ENCODE measurements at places on chromosomes 3 and 15.

DNA sequence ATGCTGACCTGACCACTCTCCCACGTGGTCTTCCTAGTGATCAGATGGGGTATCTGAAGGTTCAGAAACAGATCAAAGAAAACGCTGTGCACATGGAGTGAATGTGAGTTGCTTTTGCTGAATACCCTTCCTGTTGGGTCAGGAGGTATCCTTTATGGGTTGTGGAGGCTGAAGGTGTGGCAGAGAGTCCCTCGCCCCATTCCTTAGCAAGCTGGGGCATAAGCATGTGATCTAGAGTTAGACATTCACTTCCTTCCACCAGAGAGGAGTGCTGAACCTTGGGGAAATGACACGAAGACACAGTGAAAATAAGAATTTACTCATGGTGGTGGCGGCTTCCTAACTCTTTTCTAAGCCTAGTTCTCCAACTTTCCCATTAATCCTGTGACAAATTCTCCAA is 27.8 kb upstream of the SPTBN5 start:
- no peak for DNase-seq

GRCh38 chr3:11509173-11510000 is 134.3 kb downstream of the VGLL4 start:
- no peak for DNase-seq

- DNase-seq, result no peak
Observed at GRCh38 chr3:53426918-53427317, 67.5 kb upstream of the CACNA1D start.

DNA sequence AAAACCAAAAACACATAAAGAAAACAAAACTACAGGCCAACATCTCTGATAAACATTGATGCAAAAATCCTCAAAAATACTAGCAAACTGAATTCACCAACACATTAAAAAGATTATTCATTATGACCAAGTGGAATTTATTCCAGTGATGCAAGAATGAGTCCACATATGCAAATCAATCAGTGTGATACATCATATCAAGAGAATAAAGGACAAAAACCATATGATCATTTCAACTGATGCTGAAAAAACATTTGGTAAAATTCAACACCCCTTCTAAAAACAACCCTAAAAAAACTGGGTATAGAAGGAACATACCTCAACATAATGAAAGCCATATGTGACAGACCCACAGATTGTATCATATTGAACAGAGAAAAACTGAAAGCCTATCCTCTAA is 265.6 kb upstream of the DCBLD2 start:
- DNase-seq, result no peak

DNA sequence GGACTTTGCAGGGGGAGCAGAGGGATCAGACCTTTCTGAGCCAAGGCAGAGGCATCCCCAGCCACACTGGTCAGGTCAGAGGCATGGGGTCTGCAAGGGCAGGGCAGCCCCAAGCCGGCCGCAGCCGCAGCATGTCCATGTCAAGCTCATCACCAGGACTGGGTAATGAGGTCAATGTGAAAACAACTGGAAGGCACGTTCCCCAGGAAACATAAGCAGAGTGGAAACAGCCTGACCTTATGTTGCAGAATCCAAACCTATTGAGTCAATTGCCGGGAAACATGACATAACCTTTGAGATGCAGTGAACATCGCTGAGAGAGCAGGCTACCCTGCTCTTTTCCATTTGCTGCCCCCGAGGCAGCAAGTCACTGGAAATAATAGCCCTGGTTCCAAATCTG is 315.1 kb upstream of the IGF1R start:
- no peak for DNase-seq

GRCh38 chr3:17577796-17578520 is 164.5 kb downstream of the TBC1D5 start:
- no peak for DNase-seq

DNA sequence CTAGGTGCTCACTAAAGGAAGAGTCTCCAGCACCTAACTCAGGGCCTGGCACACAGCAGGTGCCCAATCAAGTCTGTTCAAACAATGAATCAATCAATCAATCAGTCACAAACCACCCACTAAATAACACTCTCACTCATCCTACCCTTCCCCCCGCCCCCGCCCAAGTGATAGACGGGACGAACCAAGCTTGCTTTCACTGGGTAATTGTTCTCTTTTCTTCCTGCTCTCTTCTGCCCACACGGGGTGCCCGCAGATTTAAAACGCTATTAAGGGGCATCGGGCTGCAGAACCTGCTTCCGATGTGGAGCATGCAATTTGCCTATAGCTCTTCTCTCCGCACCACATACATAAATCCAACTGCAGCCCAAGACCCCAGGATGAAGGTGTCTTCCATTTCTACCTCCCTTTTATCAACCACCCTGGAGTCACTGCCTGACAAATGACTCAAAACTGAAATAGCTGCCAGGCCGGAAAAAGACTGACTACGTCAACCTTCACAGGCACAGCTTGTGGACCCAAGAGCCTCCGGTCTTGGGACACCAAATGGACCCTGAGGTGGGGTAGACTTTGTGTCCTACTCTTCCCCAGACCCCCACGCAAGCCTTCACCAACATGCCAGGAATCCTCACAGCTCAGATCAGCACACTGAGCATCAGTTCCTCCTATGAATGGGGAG is 1.7 kb downstream of the KLHL25 start:
- DNase-seq, result peak; percentile 63

DNA sequence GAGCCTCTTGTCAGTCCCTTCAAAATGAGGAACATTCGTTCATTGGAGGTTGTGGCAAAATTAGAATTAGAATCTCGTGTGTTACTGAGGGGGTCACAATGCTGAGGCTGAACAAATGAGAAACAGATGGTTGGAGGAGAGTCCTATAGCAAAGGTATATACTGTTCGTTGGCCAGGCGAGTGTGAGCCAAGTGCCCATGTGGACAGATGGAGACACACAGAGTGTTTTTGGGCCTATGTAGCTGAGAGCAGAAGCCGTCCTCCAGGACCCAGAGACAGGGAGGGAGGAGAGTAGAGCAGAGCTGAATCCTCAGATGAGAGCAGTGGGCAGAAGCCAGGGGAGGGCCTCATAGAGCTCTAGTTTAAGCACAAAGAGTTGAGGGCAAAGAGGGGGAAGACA is 98.9 kb downstream of the NR1D2 start:
- no peak for DNase-seq

DNA sequence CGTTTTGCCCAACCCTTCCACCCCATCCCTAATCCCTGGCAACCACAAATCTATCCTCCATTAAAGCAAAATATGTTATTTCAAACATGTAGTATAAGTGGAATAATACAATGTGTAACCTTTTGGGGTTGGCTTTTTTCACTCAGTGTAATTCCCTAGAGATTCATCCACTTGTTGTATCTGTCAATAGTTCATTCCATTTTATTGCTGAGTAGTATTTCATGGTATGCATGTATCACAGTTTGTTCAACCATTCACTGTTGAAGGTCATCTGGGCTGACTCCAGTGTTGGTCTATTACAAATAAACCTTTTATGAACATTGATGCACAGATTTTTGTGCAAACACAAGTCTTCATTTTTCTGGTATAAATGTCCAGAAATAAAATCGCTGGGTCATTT is 38.8 kb downstream of the BSN start:
- DNase-seq, result no peak

- no peak for DNase-seq
Observed at GRCh38 chr3:135100366-135100765, 305.3 kb downstream of the EPHB1 start.

- DNase-seq, result no peak
Observed at GRCh38 chr15:75723171-75723846, 10.7 kb upstream of the CSPG4 start.

- no peak for DNase-seq
Observed at GRCh38 chr3:12054245-12054644, 50.1 kb downstream of the SYN2 start.

DNA sequence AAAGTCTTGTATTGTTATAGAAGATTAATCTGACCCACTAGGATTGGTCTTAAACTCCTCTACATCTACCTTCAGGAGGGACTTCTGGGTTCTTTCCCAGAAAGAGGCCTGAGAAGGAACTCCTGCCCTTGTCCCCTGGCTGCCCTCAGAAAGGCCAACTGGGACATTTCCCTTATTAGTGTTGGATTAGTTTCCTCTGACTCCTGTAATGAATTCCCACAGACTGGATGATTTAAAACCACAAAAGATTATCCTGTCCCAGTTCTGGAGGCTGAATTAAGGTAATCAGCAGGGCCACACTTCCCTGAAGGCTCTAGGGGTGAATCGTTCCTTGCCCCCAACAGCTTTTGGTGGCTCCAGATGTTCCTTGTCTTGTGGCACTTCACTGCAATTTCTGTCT is 102.8 kb upstream of the NMNAT3 start:
- no peak for DNase-seq

DNA sequence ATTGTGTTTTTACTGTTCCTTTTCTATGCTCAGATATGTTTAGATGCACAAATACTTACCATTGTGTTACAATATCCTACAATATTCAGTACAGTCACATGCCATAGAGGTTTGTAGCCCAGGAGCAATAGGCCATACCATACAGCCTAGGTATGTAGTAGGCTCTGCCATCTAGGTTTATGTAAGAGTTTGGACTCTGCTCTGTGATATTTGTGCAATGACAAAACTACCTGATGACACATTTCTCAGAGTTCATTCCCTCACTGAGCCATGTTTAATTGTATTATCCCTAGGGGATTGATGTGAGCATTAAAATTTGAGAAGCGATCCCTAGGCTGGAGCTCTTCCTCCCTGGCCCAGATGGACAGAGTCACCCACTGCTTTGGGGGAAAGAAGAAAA is 270.0 kb upstream of the PROK2 start:
- no peak for DNase-seq

DNA sequence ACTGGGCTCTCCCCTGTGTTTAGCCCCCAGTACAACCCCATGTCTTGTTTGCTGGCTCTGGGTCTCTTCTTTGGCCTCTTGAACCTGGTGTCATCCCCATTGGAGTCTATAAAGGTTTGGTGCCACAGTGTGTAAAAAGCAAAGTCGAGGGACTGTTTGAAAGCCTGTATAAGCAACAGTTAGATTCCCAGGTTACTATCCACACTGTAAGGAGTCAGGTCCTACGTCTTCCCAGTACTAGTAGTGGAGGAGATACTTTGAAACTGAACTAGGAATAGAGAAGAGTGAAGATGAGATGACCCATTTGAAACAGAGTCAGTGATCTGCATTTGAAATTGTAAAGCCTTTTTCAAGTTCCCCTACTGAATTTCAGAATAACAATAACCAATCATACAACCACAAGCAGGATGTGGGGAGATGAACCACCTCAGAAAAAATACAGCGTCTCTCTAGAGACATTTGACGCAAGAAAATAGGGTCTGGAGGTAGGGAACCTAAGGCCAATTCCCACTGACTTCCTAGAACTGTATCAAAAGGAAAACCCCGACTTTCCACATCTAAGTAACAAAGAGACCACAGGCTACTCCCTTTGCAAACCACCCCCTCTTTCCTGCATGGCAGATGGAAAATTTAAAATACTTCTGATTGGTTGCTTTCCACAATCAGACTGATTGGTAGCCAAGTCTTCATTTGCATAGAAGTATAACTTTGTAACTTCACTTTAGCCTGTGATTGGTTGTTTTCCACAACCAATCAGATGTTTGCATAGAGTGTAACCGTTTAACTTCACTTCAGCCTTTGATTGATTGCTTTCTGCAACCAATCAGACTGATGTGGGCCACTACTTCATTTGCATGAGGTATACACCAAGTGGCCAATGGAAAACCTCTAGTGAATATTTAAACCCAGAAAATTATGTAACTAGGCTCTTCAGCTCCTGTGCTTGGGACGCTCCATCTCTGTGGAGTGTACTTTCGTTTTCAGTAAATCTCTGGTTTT is 49.9 kb upstream of the NEDD4 start:
- DNase-seq, result peak; percentile 15

DNA sequence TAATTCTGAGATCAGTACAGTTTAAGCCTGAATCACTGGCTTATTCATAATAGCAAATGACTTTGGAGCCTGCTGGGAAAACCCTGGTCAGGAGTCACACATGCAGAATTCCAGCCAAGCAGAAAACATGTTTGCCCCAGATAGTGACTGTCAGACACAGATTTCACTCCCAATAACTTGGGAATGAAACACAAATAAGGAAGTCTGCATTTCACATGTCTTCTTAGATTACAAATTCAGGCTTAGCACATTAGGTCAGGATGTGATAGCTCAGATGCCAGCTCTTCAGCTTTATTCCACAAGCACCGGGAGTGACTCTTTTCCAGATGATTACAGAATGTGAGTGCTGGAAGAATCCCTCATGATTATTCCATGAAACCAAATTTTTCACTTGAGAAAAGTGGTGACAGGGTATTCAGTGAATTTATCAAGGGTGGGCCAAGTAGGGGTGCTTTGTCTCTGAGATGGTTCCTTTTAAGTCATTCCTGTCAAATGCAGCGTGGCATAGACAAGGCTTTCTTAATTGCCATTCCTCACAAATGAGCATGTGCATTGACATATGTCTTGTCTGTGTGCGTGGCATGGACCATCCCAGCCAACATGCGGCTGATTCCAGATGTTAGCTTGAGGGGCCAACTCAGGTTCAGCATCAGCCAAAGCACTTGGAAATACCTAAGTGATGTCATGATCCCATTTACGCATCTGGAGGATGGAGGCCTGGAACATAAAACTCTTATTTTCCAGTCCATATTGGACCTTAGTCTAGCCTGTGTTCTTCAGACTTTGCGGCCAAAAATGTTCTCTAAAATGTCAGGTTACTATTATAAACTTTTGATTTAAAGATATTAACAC is 191.0 kb downstream of the EPHB1 start:
- DNase-seq, result no peak

DNA sequence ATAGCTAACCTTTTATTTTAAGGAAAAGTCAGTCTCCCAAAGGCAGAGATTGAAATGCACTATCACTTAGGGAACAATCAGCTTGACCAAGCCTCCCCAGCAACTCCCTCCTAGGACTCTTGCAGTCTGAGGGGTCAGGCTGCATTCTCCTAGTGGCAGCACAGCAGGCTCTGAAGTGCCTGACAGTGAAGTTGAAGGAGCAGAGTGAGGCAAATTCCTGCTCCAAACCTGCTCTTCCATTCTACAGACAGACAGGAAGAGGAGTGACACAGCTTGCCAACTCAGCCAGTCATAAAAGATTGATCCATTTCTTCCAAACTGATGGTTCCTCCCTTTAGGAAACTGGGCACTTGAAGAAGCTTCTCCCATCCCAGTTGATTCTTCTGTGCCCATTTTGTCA is 43.9 kb upstream of the SMAD3 start:
- no peak for DNase-seq

DNA sequence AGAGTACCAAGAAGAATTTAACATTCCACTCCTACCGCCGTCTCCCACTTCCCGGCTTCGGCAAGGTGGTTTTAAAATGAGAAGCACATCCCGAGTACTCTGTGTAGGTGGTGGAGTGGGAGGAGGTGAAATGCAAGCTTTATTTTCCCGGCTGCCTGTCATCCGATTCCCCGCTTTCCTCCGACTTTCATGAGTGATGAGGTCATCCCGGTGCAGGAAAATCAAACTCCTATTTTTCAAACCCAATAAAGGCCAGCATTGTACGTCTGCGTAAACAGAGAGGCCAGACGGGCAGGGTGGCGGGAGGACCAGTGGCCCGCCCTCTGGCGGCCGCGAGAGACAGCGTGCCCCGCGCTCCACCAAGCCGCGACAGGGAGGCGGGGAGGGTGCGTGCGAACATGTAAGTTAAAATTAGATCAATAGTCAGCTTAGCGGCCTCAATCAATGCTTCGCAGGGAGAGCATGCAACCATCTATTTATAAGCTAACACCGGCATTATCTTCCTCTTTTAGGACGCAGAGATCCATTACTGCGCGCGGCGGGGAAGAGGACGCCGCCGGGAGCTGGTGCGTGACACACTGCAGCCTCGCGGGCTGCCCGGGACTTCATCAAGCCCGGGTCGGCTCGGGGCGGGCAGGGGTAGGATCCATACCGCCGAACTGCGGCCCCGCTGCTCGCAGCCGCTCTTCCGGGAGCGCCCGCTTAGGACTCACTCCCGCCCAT is 163.3 kb downstream of the CD47 start:
- peak; percentile 83 for DNase-seq
